Suprapubic skin (tissue), 4 donors: ENCODE measurements at places on chromosomes 12 and 14.

- DNase-seq, result no peak
Measured at GRCh38 chr12:77720258-77720657, 110.4 kb upstream of the NAV3 start.

DNA sequence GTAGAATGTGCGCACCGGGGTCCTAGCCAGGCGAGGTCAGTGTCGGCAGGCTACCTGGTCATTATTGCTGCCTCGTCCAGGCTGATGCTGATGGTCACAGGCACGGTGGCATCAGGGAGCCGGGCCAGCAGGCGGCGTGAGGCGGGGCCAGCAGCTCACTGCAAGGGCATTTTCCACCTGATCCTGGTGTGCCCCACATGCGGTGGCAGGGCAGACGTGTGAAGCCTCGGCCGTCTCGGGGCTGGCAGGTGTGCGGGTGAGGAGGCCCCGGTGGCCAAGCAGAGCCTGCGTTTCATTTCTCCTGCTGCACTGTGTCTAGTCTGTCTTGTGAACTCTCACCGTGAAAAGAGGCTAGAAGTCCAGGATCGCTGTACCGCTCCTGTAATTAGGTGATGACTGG lies 12.0 kb upstream of the AMN start:
- peak; percentile 70 for DNase-seq

DNA sequence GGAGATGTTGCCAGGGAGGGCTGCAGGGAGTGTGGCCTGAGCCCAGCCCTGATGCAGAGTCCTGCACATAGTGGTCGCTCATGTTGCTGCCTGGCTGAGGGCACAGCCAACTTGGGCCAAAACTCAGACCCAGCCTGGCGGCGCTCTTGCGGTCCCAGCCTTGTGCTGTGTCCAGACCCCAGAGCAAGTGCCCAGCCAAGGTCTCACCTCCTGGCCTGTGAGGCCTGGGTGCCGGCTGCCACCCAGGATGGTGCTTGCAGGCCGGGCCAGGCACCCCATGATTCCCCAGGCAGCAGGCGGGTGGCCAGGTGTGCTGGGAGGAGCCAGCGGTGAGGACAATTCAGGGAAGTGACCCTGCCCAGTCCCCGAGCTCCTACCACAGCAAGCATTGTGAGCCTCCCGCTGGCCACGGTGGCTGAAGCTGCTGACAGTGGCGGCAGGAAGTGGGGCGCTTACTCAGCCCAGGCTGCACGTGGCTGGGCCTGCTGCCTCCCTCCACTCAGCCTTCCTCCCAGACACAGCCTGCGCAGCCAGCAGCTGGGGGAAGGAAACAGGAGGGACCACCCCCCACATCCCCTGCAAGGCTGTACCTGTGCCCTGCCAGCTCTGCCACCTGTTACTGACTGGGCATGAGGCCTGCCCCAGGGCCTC lies 17.7 kb upstream of the PGF start:
- no peak for DNase-seq

DNA sequence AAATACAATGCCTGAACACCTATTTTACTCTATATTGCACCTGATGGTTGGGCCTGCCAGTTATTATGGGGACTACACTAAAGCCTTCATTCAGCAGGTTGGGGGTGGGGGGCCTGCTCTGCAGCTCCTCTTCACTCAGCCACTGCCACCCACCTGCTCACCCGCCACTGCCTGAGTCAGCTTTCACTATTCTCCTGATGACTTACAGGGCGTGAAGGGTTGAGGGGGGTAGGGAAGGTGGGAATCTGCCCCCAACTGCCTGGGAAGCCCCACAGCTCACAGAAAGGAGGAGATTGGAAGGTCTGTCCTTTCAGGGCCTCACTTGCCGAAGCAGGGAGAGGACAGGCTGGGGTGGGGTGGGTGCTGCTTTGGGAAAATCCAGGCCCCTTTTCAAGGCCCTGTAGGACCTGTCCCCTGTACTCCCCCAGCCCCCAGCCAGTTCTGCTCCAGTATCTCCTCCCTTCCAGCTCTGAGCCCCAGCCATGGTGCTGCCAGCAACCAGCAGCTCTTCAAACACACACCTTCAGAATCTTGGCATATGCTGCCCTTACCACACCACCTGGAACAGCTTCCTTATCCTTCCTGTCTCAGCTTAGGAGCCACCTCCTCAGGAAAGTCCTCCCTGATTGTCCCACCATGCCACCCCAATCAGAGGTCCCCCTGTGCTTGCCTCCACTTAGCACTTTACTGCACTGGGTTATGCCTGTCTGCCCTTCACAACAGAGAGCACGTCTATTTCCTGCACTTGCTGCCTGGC lies 33.1 kb downstream of the IRF2BPL start:
- DNase-seq, result no peak

DNA sequence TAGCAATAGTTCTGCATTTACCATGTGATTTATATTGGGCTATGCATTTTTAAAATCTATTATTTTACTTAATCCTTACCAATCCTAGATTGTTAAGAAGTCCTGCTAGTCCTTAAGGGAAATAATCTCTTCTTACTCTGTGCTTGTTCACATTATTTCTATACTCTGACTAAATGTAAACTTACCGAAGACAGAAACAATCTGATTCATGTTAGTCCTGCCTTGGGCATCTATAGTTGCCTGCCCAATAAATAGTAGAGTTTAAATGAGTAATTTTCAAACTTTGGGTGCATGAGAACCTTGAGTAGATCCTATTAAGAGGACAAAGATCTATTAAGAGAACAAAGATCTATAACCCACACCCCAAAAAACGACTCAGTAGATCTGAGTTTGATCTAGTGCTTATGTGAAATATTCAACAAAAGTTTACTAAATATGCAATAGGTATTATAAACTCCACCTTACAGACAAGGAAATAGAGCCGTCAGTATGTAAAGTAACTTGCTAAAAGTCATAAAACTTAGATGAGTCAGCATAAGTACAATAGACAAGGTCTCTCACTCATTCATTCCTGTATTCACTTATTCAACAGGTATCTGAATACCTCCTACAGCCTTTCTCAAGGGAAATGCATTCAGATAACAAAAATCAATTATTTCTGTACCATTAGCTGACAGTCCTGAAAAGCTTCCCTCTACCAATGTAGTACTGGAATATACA lies 127.6 kb downstream of the PAWR start:
- no peak for DNase-seq

DNA sequence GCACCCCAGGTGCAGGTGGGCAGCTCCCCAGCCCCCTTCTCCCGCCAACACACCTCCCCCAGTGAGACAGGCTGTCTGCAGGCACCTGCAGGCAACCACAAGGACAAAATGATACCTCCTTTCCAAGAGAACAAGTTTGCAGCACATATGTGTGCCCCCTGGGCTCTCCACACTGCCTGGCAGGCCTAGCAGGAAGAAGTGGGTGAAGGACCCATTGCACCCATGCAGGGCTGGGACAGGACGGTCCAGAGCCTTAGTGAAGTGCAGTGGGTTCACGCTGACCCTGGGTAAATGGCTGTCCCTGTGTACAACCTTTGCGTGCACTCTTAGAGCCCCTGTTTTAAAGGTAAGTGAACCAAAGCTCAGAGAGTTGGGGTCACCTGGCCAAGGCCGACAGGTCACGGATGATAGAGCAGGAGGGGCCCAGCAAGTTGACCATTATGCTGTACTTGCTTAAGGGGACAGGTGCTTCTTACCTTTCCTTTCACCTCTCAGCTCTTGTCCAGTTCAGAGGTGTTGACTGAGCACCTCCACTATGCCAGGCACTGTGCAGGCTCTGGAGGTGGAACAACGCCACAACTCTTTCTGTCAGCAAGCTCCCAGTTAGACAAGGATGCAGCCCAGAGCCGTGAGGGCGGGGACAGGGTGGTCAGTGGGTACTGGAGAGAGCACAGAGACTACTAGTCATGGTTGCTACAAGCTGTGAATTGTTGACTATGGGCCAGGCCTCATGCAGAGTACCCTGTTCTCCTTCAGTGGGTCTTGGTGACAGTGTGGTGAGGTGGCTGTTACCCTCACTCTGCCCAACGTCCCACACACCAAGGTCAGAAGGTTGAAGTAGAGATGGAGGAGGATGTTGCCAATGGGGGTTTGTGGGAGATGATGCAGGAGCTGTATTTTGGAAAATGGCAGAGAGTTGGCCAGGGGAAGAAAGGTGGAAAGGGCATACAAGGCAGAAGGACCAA lies 125.9 kb downstream of the PAPOLA start:
- peak; percentile 67 for DNase-seq

DNA sequence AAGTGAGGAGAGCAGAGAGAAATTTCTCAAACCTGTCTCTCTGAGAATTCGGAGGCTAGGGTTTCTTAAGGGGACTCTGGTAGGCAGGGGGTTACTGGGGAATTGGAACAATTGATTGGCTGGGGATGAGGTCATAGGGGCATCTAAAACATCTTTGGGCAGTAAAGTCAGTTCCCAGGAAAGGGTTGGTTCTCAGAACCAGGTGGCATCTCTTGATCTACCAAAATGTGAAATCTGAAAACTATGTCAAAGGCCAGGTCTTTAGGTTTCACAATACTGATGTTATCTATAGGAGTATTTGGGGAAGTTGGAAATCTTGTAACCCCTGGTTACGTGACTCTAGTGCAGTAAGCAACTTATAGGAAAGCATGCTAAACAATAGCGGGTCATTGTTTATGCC lies 6.9 kb downstream of the C12orf75 start:
- no peak for DNase-seq

DNA sequence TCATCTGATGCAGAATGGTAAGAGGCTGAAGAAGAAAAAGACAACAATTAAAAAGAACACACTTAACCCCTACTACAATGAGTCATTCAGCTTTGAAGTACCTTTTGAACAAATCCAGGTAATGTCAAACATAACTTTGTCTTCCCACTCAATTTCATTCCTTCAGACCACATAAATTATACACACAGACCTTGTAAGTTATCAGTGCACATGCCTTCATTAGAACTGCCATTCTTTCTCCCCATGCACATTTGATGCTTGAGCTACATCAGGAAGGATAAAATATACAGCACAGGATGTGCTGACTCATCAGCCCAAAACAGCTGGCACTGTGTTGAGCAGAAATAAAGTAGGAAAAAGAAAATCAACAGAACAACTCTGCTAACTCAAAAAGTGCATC lies 246.7 kb downstream of the PAWR start:
- no peak for DNase-seq

DNA sequence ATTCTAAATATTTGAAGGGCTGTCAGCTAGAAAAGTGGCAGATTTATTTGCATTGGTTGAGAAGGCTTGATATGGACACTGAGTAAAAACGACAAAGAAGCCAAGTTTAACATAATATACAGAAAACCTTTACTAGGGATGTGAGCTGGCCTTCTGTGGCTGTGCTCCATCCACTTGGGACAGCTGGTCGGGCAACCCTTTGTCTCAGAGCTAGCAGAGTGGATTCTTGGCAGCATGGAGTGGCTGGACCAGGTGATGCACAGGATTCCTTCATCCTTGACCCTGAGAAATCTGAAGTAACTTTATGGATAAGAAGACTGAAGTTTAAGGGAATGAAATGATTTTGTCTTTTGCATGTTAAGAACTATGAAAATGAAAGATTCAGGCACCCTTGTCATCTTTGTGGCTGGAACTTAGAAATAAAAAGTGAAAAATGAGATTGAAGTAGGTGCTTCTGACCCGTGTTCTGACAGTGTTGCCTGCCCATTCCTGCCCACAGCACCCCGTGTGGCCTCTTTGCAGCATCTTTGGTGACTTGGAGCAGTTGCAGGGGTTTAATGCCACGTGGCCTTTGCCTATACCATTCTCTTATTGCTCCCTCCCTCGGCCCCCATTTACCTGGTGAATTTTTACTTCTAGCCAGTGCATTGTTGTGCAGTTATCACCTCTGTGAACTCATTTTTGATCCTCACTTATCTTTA lies 32.6 kb downstream of the PELI2 start:
- DNase-seq, result no peak

DNA sequence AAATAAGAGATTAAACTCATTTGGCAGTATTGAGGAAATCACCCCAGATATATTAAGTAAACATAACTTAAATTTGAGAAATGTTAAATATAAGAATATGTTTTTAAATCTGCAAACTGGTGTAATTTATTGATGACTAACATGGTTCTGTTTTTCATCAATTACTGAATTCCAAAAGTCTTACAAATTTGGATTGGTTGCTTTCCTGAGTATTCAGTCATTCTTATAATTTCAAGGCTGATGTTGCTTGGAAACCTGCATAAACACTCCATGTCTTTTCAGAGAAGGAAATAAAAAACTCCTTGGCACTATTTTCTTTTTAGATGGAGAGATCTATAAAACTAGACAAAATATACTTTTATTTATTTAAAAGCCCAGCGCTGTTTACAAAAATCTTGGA lies 71.7 kb downstream of the NOVA1 start:
- DNase-seq, result no peak

DNA sequence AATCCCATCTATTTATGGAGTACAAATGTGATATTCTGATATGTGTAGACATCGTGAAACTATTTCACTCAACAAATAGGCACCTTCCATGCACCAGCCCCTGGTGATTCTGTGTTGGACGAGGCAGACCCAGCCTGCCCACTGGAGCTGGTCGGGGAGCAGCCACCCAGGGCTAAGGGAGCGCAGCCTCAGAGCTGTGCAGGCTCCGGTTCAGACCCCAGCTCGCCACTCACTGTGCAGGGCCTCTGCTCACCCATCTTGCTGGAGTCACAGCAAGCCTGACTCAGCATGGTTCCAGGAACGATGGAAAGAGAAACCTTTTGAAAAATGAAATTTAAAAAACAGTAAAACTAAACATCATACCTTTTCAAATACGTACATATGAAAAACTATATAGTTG lies 52.3 kb upstream of the BCL11B start:
- DNase-seq, result no peak

GRCh38 chr12:38158428-38159091 lies 158.0 kb upstream of the ALG10B start:
- DNase-seq, result no peak

DNA sequence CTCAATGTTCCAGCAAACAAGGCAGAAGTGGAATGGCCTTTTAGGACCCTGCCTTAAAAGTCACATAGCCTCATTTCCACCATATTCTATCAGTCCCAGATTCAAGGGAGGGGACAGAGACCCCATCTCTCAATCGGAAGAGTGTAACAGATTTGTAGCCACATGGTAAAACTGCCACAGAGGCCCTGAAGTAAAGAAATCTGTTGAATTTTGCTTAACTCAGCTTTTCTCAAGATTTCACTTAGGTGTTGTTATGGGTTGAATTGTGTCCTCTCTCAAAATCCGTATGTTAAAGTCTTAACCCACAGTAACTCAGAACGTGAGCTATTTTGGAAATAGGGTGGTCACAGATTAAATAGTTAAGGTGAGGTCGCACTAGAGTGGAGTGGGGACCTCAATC lies 22.7 kb upstream of the CCDC60 start:
- no peak for DNase-seq

- no peak for DNase-seq
Measured at GRCh38 chr14:88933191-88933590, 108.7 kb downstream of the TTC8 start.
